ENCODE measurements at places on chromosomes 1 and 21.

DNA sequence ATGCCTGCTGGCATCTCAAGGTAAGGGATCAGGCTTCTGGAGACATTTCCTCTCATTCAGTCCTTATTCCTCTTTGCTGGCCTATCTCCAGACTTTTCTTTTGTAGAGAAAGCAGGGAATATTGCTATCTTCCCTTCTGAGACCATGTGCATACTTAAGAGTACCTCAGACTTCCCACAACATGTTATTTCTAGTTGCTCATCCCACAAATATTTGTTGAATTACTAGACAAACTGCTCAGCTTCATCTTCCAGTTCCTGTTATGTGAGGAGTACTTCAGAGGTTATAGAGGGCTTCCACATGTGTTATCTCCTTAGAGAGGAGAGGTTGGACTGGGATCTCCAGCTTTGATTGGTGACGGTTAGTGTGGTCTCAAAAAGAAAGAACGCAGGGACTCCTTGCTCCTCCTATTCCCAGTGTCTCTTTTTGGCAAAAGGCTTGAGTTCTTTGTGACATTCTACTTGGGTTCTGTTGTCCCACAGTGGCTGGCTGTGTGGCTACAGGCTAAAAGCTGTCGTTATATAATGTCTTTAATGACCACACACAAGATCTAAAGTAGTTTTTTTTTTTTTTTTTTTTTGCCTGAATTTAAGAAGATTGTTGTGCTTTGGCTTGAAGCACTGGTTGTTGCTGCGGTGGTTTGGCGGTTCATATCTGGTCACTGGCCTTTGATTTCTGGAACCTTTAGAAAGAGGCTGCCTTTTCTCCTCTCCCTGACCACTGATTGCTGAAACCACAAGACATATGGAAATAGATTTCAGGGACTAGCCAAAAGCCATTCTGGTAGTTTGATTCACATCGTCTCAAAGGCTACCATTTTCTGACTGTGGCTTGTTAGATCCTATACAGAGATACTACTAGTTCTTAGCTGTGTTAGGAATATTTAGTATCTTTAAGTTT lies 78.7 kb downstream of the FGGY start:
- no peak for DNase-seq

GRCh38 chr1:236492378-236492777 lies 31.4 kb upstream of the LGALS8 start:
- no peak for DNase-seq

DNA sequence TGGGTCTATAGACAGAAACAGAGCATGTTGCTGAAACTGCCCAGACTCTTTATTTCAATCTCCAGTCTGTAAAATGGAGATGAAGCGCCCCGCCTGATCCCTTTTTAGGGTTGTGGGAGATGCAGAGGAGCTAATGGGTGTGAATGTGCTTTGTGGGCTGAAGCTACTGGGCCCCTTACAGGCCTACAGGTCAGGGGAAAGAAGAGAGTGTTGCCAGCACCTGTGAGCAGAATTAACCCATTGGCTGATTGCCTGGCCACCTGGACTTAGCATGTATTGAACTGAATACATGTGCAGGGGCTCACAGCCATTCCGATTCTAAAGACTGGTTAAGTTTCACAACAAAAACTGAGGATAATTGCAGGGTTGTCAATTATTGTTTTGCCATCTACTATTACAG lies 13.9 kb upstream of the ATF3 start:
- DNase-seq: no peak

DNA sequence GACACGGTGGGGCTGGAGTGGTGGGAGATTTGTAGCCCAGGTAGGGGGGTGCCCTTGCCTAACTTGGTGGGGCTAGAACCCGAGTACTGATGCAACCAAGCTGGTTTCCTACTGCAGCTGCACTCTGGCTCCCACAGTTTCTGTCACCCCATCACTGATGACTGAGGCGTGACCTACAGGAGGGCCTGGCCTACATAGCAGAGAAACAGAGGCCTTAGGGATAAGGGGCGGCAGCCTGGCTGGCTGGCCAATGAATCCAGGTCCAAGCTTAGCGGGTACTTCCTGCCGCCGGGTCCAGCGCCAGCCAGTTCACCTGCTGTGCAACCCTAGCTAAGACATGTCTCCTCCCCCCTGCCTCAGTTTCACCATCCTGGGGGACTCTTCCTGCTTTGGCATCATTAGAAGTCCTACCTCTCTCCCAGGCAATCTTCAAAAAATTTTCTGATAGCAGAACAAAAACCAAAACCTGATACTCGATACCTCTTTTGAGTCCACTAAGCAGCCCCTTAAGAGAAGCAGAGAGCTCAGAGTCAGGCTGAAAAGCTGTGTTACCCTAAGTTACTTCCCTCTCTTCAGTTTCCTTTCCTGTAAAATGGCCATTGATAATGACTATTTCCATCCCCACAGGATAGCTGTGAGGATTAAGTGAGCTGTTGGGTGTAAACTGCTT lies 27.3 kb upstream of the RNF19B start:
- no peak for DNase-seq

DNA sequence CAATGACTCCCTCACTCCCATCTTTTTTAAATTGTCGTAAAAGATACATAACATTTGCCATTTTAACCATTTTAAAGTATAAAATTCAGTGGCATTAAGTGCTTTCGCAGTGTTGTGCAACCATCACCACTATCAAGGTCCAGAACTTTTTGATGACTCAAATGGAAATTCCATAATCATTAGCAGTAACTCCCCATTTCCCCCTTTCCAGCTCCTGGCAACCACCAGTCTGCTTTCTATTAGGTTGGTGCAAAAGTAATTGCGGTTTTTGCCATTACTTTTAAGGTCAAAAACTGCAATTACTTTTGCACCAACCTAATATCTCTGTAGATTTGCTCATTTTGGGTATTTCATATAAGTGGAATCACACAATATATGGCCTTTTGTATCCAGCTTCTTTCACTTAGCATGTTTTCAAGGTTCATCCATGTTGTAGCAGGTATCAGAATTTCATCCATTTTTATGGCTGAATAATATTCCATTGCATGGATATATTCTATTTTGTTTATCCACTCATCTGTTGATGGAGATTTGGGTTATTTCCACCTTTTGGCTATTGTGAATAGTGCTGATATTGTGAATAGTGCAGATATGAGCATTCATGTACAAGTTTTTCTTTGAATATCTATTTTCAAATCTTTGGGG lies 159.7 kb downstream of the HIVEP3 start:
- no peak for DNase-seq
